ENCODE measurements at places on chromosomes 7 and 10. TPM values are rescaled to one million over a fixed set of nuclear protein-coding genes. Genes with fewer than 3 reads are reported as not detected.
A peak's percentile ranks its signal among the peaks of the same experiment; 100 is the strongest.

- DNase-seq = no peak
Observed at GRCh38 chr10:1608408-1608807, 128.9 kb downstream of the ADARB2 start.

- no peak for DNase-seq
Observed at GRCh38 chr7:151697942-151698341, 178.2 kb upstream of the RHEB start.

Gene SFTPD
- 1.1 TPM for total RNA-seq

DNA sequence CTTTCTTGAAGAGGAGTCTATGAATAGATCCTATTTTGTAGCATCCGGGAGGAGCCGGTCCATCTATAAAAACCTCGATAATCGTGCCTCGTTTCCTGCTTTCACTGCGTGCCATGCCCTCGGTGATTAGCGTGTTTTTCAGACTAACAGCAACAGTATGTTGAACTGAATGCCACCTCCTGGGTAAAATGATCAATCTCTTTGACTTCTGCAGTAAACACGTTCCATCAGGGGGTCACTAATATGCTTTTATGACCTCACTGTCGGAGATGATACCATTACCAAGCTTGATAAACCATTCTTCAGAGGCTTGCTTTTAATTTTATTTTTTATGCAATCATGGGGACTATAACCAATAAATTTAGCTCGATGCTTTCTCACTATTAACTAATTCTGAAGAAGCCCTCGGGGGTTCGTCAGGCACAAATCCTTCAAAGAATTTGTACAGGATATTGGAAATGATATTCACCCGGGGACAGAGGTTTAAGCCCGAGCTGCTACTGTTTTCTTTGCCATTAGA is 228.3 kb downstream of the ADARB2 start:
- peak; percentile 14 for DNase-seq

GRCh38 chr7:52826515-52827265 is 208.7 kb upstream of the POM121L12 start:
- no peak for DNase-seq

Gene PKD2L1
- total RNA-seq = 0.59 TPM

GRCh38 chr7:126979722-126980121 is 273.0 kb downstream of the GRM8 start:
- DNase-seq = no peak

- no peak for DNase-seq
Observed at GRCh38 chr7:106604303-106604924, 56.5 kb downstream of the CCDC71L start.

Gene PRSS58
- not detected for total RNA-seq

Gene CARD11
- 0.99 TPM for total RNA-seq

DNA sequence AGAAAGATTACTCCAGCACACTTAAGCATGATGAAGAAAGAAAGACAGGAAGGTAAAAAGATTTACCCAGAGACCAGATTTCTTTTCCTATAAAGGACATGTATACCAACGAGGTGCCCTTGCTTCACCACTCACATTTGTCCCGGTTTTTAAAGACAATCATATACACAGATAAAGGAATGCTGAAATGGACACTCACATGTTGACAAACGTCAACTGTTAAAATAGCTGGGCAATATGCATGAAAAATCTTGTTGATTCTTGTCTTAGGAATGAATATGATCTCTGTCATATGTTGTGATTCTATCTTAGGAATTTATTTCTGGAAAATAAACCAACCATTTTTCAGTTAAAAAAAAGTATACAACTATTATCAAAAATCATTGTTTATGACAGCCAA is 158.2 kb downstream of the SRPK2 start:
- DNase-seq = no peak

Gene C10orf62
- total RNA-seq = 0.50 TPM

DNA sequence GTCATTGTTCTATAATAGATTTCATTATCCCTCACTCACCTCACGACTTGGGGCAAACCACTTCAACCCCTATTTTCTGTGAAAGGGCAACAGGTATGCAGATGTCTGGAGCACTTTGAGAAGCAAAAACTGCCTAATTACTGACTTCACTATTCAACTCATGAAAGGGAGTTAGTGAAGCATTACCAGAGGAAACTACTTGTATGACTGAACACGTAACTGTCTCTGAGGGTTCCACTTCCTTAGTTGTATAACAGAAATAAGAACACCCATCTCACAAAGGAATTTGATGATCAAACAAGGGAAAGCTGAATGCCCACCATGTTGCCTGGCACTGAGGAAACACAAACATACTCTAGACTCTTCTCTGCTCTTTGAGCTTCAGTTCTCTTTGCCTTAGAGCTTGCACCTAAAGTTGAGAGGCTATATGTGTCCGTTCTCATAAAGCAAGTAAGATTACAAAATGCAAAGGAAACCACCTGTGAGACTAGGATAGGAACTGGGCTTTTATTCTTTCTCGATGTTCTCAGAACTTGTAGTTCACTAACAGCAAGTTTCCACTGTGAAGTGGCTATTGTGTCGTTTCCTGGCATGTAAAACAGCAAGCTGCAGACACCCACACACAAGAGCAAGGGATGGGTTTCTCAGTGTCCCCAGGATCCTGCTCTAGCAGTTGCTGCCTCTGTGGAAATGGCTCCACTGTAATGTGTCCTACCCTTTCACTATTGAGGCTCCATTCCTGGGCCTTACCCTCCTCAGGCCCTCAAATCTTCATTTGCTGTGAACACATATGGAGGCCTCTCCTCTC is 2.6 kb downstream of the TMEM243 start:
- DNase-seq = no peak

Gene SH2D4B
- total RNA-seq = 0.11 TPM

DNA sequence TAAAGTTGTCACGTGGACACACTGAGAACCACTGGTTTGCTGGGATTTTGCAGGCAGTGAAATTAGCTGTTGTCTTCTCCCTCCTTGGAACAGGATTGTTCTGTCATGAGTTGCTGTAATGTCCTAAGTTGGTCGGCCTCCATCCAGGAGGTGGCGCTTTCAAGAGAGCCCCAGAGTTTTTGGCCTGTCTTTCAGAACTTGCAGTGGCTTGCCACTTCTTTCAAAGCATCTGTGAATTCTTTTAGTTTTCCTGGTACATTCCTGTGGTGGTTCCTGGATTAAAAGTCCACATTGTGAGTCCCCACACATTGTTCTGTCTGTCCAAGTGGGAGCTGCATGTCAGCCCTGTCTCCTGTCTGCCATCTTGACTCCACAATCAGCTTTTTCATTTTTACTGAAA is 133.8 kb downstream of the PON1 start:
- no peak for DNase-seq

- no peak for DNase-seq
Observed at GRCh38 chr7:18450019-18450418, 45.5 kb upstream of the HDAC9 start.

DNA sequence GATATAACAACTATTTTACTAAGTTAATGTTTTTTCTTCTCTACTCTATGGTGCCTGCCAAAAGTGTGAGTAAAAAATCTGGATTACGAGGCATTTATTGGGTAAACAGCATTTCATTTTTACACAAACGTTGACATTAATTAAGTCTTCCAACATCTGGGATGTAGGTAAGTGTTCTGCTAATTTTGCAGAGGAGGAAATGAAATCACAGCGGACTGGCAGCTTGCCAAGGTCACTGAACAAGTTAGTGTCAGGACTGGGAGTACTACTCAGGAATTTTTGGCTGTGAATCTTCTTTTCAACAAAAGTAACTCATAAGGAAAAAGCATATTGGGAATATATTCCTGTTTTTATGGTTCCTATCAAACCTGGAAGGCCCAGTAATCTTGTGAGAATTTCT is 612.1 kb upstream of the FZD8 start:
- no peak for DNase-seq

Measured in spinal cord (tissue), 10 donors.